ENCODE measurements at places on chromosomes 7 and 10.

DNA sequence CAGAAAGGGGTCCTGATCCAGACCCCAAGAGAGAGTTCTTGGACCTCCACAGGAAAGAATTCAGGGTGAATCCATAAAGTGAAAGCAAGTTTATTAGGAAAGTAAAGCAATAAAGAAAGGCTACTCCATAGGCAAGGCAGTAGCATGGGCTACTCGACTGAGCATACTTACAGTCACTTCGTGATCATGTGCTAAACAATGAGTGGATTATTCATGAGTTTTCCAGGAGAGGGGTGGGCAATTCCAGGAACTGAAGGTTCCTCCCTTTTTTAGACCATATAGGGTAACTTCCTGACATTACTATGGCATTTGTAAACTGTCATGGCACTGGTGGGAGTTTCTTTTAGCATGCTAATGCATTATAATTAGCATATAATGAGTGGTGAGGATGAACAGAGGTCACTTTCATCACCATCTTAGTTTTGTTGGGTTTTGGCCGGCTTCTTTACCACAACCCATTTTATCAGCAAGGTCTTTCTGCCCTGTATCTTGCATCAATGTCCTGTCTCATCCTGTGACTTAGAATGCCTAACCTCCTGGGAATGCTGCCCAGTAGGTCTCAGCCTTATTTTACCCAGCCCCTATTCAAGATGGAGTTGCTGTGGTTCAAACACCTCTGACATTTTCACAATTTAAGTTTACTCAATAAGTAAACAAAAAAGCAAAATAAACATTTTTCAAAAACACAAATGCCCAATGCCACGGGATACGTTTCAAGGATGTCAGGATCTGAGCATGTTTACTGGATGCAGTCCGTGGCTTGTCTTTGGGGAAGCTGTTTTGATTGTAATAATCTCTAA, 37.0 kb downstream of the ALOX5 start:
- no peak for DNase-seq

DNA sequence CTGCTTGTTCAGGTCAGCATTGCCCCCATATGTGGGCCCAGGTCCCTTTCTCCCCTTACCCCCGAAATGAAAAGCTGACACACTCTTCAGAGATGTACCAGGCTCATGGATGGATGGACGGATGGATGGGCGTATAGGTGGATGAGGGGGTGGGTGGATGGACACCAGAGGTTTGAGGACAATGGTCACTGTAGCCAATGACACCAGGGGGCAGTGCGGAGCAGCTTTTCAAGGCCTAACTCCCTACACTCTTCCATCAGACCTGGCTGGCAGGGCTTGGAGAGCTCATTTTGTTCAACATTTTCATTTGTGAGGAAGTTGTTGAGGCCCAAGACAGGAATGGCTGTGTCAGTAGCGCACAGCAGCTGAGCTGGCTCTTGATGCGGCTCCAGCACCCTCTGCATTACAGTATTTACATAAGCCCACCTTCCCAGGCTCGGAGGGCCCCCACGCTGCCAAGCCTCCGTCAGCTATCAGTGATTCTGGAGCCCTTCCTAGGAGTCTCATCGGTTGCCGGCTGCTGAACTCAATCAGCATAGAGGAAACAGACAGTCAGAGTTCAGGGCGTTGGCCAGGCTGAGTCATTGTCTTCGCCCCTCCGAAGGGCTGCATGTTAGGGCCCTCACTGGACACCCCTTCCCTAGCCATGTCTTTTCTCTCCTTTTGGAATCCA, 11.6 kb upstream of the FFAR4 start:
- peak; percentile 76 for DNase-seq

DNA sequence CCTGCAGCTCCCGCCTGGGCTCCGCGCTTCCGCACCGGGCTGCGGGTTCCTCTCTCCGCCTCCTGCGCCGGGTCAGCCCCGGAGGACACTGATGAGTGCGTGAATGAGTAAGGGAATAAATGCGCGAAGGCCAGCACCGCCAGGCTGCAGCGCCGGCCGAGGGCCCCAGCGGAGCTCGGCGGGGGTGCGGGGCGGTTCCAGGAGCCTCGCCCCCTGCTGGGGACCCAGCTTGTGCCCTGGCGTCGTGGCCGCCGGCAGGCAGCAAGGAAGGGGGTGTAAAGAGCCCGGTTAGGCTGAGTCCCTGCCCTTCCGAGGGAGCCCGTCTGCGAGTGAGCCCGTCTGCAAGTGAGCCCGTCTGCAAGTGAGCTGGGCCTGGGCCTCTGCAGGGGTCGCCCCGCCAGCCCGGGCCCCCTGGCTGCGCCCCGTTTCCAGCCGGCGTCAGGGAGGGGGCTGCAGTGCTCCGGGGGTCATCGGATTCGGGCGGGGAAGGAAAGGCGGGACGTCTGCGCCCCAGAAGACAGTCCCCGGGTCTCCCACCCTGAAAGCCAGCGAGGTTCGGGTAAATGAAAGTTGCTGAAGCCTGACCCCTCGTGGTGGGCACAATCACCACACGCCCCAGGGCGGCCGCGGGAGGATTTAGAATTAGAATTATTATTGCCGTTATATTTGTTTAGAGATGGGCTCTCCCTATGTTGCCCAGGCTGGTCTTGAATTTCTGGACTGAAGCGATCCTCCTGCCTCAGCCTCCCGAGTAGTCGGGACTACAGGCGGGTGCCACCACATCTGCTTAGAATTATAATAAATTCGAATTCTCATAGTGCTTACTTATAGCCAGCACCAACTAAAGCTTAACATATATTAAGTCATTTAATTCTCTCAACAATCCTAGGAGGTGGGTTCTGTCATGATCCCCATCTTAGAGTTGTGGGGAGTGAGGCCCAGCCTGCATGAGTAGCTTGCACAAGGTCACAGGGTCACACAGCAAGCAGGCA, 8.6 kb upstream of the CRYGN start:
- DNase-seq: peak; percentile 47

- no peak for DNase-seq
Observed at GRCh38 chr7:44622342-44623151, 16.1 kb downstream of the OGDH start.

- no peak for DNase-seq
Observed at GRCh38 chr7:42233695-42234331, 3.2 kb downstream of the GLI3 start.

GRCh38 chr7:139618482-139619366, 95.2 kb downstream of the CLEC2L start:
- peak; percentile 19 for DNase-seq

- DNase-seq: no peak
Observed at GRCh38 chr7:48048113-48048512, 12.8 kb downstream of the C7orf57 start.

DNA sequence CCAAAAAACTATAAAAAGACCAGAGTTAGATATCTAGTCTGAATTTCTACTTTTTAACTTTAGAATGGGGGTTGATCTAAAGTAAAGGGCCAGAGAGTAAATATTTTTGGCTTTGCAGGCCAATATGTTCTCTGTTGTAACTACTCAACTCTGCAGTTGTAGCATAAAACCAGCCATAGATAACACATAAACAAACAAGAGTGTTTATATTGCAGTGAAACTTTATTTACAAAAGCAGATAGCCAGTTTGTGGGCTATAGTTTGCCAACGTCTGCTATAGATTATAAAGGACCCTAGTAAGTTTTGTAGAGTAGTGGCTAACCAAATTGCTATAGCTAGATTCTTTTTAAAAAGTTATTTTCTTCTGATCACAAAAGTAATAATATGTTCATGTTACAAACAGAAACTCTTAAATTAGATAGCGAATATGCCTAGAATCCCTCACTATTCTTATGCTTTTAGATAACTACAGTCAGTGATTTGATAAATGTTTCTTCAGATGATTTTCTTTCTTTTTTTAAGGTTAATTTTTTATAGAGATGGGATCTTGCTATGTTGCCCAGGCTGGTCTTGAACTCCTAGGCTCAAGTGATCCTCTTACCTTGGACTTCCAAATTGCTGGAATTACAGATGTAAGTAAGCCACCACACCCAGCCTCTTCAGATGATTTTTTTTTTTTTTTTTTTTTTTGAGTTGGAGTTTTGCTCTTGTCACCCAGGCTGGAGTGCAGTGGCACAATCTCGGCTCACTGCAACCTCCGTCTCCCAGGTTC, 23.6 kb upstream of the HBP1 start:
- DNase-seq: no peak

DNA sequence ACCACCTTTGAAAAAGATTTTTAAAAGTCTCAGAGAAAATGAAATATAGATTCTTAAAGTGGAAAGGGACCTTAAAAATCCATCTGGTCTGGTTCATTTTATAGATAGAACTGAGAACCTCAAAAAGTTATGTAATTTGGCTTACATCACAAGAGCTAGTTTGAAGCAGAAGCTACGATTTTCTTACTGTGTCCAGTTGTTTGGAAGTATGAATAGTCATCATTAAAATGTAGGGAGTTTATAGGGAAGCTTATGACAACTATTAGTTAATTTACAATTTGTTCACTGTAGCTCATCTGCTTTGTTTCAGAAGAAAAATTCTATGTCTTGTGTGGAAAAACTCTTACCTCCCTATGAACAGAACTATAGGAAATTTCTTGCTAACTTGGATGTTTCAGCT, 26.9 kb downstream of the ZEB1 start:
- no peak for DNase-seq

DNA sequence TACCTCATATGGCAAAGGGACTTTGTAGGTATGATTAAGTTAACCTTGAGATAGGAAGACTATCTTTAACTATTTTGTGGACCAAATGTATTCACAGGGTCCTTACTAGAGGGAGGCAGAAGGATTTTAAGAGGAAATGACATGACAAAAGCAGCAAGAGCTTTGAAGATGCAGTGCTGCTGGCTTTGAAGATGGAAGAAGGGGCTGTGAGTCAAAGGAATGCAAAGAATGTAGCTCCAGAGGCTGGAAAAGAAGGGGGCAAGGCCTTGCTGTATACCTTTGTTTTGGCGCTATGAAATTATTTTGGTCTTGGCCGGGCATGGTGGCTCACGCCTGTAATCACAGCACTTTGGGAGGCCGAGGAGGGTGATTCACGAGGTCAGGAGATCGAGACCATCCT, 3.2 kb upstream of the NRBF2 start:
- DNase-seq: no peak

DNA sequence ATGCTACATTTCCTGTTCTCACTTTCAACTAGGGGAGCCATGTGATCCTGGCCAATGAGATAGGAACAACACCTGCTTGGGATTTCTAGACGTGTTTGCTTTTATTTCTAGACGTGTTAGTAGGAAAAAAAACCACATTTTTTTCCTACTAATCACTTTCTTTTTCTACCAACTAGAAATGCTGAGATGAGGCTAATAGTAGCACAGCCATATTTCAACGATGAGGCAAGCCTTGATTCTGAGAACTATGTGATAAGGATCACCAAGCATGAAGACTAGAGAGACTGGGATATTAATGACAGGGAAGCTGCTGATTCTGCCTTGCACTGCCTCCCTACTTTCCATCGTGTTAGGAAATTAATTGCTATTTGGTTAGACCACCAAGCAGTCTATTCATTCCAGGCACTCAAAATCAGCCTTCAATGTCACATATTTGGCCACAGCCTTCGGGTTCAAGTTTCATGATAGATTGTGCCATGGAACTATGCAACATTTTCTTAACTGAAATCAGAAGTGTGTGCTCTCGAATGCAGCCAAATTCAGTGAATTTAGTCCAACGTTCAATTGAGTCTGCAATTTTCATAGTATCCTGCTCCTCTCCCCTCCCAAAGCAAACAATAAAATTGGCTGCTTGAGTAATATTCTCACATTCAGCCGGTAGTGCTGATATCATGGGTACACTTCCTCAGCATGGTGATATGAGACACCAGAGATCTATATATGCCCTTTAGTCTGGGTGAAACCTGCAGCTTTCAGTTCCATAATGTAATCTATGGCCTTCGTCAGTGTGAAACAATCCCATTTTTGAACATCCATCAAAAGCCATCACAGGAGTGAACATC, 98.1 kb downstream of the GPR37 start:
- DNase-seq: no peak

DNA sequence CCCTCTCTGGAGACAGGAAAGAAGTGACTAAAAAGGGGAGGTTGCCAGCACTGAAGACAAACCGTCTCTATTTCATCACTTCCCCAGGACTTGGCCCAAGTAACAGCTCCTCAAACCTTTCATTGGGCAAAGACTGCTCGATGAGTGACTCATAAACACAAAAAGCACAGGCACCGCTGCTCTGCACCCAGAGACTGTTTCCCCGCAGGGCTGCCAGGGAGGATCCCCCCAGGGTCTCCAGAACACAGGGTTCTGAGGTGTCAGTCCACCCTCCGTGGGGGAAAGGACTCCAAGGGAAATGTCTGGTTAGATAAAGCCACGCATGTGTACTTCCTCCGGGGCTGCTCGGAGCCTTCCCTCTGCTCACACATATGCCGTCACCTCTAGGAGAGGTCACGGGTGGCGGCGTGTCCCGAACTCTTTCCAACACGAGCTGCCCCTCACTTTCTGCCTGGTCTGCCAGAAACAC, 59.9 kb downstream of the INSIG1 start:
- no peak for DNase-seq

DNA sequence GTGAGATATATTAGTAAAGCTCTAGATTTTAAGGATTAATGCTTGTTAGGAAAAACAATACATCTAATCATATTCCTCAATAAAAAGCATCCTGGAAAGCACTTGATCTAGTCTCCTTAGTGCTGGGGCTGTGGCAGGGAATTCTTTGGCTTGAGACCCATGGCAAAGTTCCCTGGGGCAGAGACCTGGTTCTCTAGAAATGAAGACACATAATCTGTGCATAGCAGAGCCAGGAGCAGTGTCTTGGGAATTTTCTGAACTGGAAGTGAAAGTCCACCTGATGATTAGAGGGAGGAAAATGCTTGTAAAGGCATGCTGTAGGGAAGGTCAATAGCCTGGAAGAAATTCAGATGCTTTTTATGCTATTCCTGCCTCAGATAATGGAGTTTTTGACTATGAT, 247.4 kb downstream of the CDK14 start:
- no peak for DNase-seq

DNA sequence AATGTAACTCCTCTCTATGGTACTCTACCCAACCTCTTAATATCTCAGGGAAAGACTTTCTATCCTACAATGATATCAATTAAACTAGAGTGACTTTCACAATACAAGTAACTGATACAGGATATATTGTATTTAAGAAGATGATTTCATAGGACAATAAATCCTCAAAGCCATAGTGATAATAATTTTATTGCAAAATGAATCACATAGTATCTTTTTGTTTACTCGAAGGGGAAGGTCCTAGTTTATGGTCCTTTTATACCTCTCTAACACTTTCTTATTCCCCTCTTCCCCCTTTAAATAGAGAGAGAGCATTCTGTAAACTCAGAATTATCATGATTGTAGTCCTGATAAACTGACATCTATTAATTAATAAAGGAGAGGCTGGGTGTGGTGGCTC, 56.4 kb downstream of the TMEM106B start:
- no peak for DNase-seq

- DNase-seq: no peak
Observed at GRCh38 chr10:101485681-101486554, 102.1 kb downstream of the POLL start.

Measured in SHP77 (cell line).